ENCODE measurements at places on chromosomes 2 and 18.

DNA sequence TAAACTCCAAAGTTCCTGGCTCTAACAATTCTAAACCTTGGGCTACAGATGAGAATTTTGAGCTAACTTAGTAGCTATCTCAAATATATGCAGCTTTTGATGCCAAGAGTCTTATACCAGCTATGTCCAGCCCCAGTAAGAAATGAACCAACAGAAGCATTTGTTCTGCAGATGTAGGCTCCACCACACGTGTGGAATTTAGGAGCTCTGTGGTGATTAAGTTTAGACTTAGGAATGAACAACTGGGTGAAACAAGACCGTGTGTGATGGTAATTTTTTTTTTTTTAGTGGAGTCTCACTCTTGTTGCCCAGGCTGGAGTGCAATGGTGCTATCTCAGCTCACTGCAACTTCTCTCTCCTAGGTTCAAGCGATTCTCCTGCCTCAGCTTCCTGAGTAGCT lies 179.7 kb downstream of the ANKRD30B start:
- no peak for DNase-seq

DNA sequence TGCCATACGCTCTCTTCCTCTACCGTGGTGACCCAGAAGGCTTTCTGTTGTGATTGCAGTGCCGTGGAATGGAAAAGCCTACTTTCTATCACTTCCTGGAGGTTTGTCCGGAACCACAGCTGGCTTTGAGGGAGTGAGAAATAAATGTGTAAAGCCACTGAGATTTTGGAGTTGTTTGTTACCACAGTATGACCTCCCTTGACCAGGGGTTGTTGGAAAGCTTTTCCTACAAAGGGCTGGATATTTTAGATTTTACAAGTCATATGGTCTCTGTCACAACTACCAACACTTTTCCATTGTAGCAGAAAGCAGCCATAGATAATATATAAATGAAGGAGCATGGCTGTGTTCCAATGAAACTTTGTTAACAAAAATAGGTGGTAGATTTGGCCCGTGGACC lies 70.3 kb downstream of the VAPA start:
- no peak for DNase-seq

DNA sequence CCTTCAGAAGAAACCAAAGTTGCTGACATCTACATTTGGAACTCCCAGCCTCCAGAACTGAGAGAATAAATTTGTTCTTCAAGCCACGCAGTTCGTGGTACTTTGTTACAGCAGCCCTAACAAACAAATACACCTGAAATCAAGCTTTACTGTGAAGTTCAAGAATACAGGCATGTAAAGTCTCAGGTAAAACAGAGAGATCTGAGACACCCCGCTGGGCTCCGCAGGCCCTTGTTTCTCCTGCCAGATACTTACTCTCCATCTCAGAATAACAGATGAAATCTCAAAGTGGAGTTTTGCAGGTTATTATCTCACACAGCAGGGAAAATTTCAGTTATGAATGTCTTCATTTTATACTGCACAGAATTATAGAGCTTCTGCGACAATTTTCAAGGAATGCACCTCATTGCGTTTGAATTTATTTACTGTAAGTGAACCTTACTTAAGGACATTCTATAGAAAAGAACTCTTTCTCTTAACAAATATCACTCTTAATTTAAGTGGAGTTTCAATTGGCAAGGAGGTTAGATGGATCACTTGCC lies 492.4 kb upstream of the LRATD1 start:
- no peak for DNase-seq

- no peak for DNase-seq
Observed at GRCh38 chr2:16109368-16109820, 169.0 kb downstream of the MYCN start.
